GM12891 (cell line): ENCODE measurements at places on chromosomes 12 and 14.
A peak's percentile ranks its signal among the peaks of the same experiment; 100 is the strongest.

GRCh38 chr12:122072031-122072970 lies 6.3 kb upstream of the MLXIP start:
- no peak for DNase-seq

DNA sequence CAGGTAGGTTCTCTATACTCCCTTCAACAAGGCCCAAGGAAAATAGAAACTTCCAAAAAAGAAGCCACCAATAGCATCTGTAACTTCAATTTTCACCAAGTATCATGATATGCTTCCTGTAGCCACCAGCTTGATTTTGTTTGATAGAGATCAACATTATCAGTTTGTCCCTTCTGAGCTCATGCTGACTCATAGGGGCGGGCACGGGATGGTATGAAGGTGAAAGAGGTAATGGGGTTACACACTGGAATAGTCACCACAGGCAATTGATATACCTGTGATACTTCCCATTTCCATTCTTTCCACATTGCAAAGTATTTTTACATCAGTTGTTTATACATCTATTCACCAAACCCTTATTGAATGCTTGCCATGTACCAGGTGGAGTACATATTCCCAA lies 134.1 kb downstream of the KCNA5 start:
- no peak for DNase-seq

- DNase-seq: no peak
Measured at GRCh38 chr14:63510538-63510937, 32.6 kb downstream of the PPP2R5E start.

DNA sequence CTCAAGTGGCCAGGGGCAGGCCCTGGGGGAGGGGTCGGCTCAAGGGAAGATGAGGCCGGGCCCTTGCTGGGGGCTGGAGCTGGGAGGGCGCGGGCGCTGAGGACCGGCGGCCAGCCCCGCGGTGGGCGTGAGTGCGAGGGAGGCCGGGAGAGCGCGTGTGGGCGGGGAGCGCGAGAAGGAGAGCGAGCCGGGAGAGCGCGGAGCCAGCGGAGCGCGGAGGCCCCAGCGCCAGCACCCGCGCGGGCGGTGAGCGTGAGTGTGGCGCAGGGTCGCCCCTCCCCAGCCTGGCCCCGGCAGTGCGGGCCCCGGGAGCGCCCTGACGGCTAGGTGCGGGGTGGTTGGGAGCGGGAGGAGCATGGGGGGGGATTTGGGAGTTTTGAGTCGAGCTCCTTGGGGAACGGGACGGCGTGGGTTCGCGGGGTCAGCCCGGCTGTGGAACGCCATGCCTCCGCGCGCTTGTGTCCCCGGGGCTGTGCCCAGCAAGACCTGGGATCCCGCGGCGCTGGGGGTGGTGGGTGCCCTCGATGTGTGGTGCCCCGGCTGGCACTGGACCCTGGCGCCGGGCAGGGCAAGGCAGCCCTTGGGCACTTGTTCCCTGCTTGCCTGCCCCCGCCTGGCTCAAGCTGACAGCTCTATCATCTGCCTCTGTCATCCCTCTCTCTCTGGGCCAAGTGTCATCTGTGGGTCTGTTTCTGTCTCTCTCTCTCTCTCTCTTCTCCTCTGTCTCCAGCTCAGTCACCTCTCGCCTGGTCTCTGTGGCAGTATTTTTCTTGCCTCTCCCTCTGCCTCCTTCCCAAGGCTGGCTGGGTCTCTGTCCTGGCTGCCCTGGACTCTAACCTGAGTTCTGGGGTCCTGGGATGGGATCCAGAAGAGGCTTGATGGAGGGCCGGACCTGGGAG lies at the start of gene LBHD2:
Gene LBHD2 (plus strand): TSS at position 190 of the 899 bp plus-strand sequence. CDS start 1,803 bp downstream, outside the sequence.
- peak; percentile 22 for DNase-seq

DNA sequence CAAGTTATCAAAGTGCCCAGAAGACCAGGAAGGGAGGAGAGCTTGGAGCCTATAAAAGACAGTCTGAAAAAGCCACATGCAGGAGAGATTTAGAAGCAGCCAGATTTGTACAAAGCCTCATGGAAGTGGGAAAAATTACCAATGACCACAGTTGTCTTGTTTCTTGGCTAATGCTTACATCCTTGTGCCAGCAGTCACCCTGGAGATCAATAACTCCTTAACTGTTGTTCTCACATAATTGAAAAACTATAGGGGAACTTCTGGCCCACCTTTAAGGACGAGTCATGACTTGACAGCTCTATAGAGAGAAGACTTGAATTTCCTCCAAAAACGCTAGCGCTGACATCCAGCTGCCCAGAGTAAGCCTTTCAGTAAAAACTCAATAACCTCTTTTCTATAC lies 313.1 kb downstream of the GALC start:
- no peak for DNase-seq

- no peak for DNase-seq
Measured at GRCh38 chr12:124157406-124157805, 137.5 kb upstream of the RFLNA start.

- no peak for DNase-seq
Measured at GRCh38 chr12:4054630-4055029, 181.4 kb upstream of the PARP11 start.

DNA sequence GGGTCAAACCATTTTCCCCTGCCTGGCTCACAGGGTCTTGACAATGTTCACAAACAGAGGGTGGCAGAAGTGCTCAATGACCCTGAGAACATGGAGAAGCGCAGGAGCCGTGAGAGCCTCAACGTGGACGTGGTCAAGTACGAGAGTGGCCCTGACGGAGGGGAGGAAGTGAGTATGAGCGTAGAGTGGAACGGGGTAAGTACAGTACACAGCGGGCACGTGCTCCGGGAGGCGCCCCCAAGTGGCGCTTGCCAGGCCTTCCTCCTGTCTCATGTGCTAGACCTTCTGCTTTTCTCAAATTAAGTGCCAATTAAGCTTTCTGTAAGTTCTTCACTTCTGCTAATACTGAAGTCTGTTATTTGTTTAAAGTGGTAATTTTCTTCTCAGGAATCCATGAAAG lies 35.9 kb downstream of the XRCC3 start:
- no peak for DNase-seq

- peak; percentile 19 for DNase-seq
Measured at GRCh38 chr14:102902523-102903247, 19.8 kb upstream of the AMN start.

DNA sequence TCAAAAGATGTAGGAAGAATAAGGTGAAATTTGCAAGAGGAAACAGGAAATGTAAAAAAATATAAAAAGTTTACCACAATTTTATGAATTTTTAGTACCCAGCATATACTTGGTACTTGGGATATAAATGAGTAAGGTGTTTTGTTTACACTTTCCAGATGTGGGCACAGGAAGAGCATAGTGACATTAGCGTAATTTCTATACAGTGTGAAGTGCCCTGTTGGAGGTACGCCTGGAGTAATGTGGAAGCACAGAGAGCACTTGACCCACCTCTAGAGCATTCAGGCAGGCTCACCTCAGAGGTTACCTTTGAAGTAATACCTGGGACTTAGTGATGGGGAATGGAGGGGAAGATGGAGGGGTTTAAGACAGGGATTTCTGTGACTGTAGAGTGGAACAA lies 89.5 kb downstream of the AEBP2 start:
- DNase-seq: no peak

- DNase-seq: no peak
Measured at GRCh38 chr12:94046626-94047410, 101.6 kb upstream of the PLXNC1 start.

- no peak for DNase-seq
Measured at GRCh38 chr12:33670284-33670683, 230.7 kb upstream of the SYT10 start.

- DNase-seq: no peak
Measured at GRCh38 chr12:27460471-27460978, 14.0 kb downstream of the SMCO2 start.

DNA sequence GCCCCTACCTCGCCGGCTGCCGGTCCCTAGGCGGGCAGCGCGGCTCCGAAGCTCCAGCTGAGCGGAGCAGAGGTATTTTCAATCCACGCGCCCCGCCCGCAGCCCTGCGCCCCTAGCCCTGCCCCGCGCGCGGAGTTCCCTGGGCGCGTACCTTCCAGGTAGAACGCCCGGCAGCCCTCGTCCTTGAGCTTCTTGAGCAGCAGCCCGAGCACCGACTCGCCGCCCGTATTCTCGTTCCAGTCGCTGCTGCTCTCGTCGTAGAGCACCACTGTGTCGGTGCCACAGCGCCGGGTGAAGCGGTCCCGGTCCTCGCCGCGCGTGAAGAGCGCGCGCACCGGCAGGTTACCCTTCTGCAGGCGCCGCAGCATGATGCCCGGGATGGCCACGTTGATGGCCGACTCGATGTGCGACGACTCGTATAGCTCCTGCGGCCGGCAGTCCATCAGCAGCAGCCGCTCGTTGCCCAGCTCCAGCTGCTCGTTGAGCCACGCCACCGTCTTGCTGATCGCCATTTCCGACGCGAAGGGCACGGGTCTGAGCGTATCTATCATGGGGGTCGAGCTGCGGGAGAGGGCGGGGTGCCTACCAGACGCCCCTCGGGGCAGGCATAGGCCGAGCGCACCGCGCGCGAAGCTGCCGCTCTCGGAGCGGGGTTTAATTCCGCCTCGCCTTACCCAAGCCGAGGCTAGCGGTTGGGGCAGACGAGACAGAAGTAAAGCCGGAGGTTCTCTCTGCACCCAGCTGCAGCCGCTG lies 636 bp downstream of the DUSP6 start:
- peak; percentile 19 for DNase-seq

DNA sequence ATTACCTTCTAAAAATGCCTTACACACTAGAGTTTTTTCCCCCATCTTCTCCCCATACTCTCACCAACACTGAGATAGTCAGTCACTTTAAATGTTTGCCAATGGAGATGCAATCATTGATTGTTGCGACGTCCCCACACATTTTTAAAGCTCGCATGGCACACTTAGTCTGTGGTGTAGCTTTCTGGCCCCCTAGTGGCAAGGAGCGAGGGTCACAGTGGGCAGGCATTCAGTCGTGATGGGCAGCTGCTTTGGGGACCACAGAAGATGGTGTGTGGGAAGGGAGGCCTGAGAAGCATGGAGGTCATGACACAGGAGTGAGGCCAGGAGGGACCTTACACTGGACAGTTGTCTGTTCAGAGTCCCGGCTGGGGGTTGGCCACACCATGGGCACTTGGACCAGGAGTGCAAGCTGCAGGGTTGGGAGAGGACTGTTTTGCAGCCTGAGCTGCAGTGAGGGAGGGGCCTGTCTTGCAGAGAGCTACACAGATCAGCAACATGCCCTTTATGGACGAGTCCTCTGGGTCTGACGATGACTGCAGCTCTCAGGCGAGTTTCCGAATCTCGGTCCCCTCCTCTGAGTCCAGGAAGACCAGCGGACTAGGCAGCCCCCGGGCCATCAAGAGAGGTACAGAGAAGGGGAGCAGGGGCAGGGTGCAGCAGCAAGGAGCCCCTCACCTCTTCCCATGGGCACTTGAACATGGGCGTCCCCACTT lies 28.6 kb downstream of the PIGH start:
- DNase-seq: peak; percentile 72

DNA sequence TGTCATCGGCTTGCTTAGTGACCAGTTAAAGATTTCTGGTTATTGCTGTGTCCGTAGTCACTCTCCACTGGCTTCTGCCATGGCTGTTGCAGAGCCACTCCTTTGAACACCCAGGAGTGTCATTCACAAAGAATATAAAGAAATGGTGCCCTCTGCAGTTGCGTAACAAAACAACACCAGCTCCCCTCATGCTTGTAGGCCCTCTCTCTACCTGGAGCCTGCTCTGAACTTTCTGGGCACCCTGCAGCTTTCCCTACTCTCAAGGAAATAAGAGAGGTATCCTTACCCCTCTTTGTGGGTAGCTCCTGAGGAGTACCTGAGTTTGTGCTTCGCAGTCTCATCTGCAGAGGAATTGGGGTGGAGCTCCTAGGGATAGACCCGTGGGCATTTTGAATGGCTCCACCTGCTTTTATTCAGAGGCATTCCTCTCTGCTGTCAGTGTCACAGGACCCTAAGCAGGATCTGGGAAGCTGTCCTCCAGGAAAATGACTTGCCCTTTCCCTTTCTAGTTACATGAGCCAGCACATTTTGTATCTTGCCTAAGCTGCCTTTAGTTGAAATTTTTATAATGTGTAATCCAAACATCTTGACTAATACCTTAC lies 97.2 kb upstream of the TMEM260 start:
- no peak for DNase-seq

GRCh38 chr14:86739761-86740160 lies 1209.8 kb downstream of the FLRT2 start:
- DNase-seq: no peak

DNA sequence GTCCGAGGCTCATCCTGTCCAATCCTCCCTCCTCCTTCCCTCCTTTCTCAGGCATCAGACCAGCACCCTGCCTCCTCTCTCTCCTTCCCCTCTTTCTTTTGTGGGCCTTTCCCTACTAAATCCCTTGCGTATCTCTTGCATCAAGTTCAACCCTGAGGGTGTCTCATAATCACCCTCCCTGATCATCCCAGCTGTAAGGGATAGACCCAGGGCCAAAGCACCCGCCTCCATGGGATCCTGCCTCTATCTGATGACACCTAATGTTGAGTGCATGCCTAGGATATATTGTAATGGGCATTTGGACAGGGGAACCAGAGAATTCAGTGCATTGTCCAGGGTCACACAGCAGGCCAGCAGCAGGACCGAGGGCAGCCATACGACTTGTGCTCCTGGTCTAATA lies 84.9 kb downstream of the PHETA1 start:
- DNase-seq: no peak
